ENCODE measurements at places on chromosomes 4 and X. TPM values are rescaled to one million over a fixed set of nuclear protein-coding genes. Genes with fewer than 3 reads are reported as not detected.
A peak's percentile ranks its signal among the peaks of the same experiment; 100 is the strongest.

DNA sequence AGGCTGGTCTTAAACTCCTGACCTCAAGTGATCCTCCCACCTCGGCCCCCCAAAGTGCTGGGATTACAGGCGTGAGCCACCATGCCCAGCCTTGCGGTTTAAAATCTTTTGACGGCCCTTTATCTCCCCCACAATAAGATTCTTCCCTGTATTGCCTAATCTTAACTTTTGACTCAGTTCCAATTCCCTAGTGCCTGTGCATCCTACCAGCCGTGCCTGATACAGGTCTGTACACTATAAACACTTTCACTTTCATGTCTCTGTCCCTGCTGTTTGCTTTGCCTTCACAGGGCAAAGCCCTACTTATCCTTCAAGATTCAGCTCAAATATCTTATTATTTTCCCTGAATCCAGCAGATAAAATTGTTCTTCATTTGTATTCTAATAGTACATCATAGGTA is 74.6 kb downstream of the WDR44 start:
- no peak overlapping the region for H3K4me3 ChIP-seq
- no peaks in the 10 kb centered on the region for H3K4me1 ChIP-seq
- H3K27ac ChIP-seq: no peak overlapping the region
- peaks cover 6% of the 10 kb centered on the region for H3K36me3 ChIP-seq

- H3K27ac ChIP-seq: no peak overlapping the region
- no peaks in the 10 kb centered on the region for H3K27me3 ChIP-seq
- no peaks in the 10 kb centered on the region for H3K36me3 ChIP-seq
- H3K4me3 ChIP-seq: no peak overlapping the region
- H3K4me1 ChIP-seq: no peaks in the 10 kb centered on the region
Measured at GRCh38 chrX:132819711-132820264, 138.6 kb downstream of the HS6ST2 start.

DNA sequence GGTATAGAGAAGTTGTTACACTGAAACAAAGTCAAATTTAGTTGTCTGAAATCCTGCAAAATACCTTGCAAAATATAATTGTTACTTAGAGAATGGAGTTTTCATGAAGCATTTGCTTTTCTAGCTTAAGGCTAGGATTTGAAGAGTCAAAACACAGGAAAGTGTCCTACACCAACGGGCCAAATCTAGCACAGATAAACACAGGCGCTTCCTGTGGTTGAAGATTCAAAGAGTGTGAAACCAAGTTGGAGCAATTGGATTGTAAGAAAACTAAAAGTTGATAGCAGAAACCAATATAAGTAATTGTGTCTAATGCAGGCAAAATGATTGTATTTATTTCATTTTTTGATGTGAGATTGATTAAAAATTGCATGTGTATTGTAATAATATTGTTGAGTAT is 2002.5 kb upstream of the TENM3 start:
- H3K27ac ChIP-seq: no peak overlapping the region
- no peaks in the 10 kb centered on the region for H3K36me3 ChIP-seq
- H3K4me1 ChIP-seq: no peaks in the 10 kb centered on the region

DNA sequence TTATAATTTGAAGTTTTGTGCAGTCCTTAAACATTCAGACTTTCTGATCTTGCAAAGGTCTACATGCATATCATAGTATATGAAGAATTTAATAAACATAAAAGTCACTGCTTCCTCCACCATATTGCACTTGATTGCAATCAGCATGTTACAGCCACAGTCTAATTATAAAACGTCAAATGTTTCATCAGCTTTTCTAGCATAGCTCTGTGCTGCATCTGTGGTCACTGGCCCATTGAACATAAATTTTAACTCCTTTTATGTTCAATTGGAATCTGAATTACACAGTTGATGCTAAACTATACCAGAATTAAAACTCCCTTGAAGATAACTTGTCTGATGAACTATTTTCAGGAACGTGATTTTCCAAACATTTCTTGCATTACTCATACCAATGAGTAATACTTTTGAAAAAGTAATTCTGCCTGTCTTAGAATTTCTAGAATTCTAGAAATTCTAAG is 329.1 kb downstream of the GALNTL6 start:
- DNase-seq: no peak
- no peaks in the 10 kb centered on the region for H3K36me3 ChIP-seq
- no peaks in the 10 kb centered on the region for H3K27me3 ChIP-seq
- no peaks in the 10 kb centered on the region for H3K4me1 ChIP-seq
- H3K27ac ChIP-seq: no peak overlapping the region

DNA sequence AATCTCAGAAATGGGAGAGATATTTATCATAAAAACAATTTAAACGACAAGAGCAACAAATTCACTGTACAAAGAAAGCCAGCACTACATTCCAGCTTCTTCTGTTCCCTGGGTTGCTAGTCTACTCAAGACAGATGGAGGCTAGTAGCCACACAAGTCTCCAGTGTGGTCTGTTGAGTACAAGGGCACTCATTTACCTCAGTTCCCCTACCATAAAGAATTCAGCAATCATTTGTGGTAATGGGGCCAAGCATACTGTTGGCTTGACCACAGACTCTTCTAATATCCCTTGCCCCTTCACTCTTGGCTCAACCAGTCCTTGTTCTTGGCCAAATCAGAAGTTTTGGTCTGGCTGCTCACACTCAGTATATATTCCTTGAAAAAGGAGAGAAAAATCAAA is 212.3 kb downstream of the COX18 start:
- DNase-seq: no peak
- H3K27ac ChIP-seq: no peak overlapping the region
- H3K36me3 ChIP-seq: no peaks in the 10 kb centered on the region
- H3K4me1 ChIP-seq: no peaks in the 10 kb centered on the region
- no peak overlapping the region for H3K4me3 ChIP-seq

DNA sequence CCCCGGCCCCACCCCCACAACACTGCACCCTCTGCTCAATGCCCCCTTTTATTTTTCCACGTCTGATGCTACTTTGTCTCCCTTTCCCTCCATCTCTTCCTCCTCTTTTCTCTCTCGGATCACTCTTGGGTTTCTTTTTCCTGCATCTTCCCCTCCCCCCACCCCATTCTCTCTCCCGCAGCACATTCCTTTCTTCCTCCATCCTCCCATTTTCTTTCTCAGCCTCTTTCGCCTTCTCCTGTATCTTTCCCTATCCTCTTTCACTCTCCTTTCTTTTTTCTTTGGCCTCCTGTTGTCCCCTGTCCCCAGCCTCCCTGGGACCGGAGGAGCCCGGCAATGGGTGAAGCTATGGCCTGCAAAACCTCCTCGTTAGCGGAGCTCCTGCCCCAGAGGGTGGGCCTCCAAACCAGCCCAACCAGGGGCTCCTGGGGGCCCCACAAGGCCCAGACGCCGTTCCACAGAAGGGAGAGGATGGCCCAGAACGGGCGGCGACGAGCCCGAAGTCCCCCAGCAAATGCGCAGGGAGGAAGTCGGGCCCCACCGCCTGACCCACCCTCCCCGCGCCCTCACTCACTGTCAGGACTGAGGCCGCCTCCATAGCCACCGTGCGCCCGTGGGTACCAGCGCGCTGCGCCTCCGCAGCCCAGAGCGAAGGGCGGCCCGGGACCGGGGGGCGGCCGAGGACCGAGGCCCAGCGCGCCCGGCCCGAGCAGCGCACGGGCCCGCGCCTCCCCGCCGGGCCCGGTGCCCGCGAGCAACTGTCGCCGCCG is 807 bp downstream of the HMX1 start:
- no peak for DNase-seq
- no peak overlapping the region for H3K4me3 ChIP-seq
- no peak overlapping the region for H3K27ac ChIP-seq
- H3K4me1 ChIP-seq: no peaks in the 10 kb centered on the region

DNA sequence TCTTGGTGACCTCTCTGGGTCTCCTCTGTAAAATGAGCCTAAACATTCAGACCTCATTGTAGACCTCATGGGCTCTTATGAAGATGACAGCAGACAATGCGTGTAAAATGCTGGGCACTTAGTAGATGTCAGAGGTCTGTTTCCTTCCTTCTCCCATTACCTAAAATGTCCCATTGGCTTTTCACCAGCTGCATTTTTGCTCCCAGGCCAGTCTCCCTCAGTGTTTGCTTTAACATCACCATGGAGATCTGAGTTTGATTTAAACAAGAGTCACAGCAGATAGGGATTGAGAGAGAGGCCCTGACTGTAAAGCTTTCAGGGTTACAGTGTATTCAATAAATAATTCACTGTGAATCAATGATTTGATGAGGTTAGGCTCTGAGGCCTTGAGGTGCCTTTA is 24.3 kb downstream of the PSAPL1 start:
- no peak overlapping the region for H3K4me3 ChIP-seq
- no peak overlapping the region for H3K27ac ChIP-seq
- no peaks in the 10 kb centered on the region for H3K36me3 ChIP-seq
- DNase-seq: no peak
- H3K4me1 ChIP-seq: no peaks in the 10 kb centered on the region
- H3K27me3 ChIP-seq: no peaks in the 10 kb centered on the region

DNA sequence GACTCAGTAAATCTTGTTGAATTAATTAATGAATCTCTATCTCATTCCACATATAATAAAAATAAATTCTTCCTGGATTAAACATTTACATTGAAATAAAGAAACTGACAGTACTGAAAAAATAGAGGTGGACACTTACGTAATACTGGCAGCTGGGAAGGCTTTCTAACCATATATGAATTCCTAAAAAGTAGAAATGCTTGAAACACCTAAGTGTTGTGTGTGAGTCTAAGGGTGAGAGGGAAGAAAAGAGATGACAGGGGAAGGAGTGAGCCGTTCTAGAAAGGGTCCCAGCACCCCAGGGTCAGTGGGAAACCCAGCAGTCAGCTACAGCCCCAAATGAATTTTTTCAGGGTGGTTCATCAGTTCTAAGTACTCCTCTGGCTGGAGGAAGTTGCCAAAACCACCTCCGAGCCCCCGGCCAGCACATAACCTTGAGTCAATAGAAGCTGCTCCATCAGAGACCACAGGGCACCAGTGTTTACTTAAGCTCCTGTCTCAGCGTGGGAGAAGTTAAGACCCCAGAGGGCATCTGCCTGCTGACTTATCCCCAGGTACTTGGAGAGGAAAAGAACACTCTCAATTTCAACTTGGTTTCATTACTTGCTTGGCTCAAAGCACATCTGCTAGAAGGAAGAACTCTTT is 18.3 kb downstream of the GAB3 start:
- peaks cover 20% of the 10 kb centered on the region for H3K4me1 ChIP-seq
- H3K27me3 ChIP-seq: no peaks in the 10 kb centered on the region
- no peak for DNase-seq
- H3K36me3 ChIP-seq: no peaks in the 10 kb centered on the region
- H3K4me3 ChIP-seq: no peak overlapping the region

DNA sequence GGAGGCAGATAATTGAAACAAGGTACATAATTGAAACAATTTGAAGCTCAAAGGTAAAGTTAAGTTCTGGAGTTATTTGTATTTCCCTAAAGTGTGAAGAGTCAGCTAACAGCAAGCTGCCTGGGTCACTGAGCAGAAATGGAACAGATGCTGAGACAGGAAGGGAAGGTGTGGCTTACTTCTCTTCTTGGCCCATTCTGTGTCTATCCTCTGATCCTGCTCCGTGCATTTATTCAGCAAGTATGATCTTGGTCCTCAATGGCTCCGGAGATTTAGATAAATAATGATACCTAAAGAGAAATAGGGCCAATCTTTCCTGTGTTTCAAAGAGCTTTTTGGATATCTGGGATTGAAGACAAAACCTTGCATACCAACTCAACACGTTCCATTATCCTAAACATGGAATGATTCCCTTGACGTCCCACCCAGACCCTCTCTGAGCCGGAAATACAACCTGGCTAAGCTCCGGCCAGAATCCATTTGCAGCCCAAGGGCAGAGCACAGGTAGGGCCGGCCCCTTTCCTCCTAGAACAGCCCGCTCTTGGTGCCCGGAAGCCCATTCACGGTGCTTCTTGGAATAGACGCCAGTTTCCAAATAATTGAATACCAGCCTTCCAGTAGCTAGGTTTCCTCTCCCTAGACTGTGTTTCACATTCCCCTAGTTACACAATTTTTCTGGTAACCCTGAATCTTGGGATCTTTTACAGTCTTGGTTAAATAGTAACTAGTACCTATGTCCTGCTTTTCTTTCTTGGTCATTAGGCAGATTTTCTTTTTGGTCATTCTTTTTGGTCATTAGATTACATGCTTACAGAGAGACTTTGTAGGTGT is 211.0 kb downstream of the NWD2 start:
- H3K4me1 ChIP-seq: peaks cover 7% of the 10 kb centered on the region
- DNase-seq: no peak
- no peak overlapping the region for H3K4me3 ChIP-seq

DNA sequence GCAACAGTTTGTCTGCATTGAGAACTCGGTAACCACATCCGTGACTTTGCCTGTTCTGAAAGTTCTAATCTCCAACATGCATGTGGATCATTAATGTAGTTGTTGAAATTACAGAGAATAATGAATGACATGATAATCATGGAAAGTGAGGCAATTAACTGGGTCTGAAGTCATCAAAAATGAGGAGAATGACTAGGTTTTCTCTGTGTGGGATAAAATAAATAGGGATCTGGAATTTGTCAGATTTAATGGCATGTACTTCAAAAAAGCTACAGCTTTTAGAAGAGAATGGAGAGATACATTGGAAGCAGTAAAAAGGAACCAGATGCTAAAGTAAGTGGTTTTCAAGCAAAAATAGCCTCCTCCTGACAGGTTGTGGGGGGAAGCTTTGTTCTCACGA is 59.3 kb downstream of the AFM start:
- H3K4me1 ChIP-seq: no peaks in the 10 kb centered on the region
- H3K4me3 ChIP-seq: no peak overlapping the region
- DNase-seq: no peak
- H3K36me3 ChIP-seq: no peaks in the 10 kb centered on the region
- no peaks in the 10 kb centered on the region for H3K27me3 ChIP-seq

- no peaks in the 10 kb centered on the region for H3K4me1 ChIP-seq
- DNase-seq: peak; percentile 66
- H3K36me3 ChIP-seq: peaks cover 10% of the 10 kb centered on the region
Measured at GRCh38 chr4:88033309-88033708, 25.9 kb downstream of the PKD2 start.

DNA sequence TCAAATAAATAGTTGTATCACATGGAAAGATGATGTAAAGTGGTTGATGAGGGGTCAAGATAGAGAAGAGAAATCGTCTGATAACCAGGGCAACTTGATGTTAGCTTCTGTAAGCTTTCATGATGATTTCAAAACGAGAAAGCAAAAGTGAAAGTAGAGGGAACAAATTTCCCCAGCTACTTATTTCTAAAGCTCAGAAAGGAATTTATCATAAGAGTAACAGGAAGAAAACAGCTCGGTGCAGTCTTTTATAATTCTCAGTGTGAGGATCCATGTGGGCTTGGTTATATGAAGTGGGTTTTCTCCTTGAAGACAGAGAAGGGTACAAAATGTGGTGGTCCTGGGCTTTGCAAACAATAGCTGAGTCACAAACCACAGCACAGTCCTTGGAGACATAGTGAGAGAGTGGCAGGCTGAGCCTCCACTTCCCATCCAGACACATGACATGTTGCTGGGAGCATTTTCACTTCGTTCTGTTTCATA is 32.1 kb upstream of the GLRA2 start:
- H3K27ac ChIP-seq: no peak overlapping the region
- H3K4me1 ChIP-seq: no peaks in the 10 kb centered on the region
- H3K36me3 ChIP-seq: no peaks in the 10 kb centered on the region
- H3K27me3 ChIP-seq: no peaks in the 10 kb centered on the region
- DNase-seq: peak; percentile 5

GRCh38 chrX:111515298-111515697 is 3.9 kb downstream of the SERTM2 start:
- no peak overlapping the region for H3K4me3 ChIP-seq
- no peaks in the 10 kb centered on the region for H3K4me1 ChIP-seq
- no peak for DNase-seq
- H3K27me3 ChIP-seq: no peaks in the 10 kb centered on the region

Gene C4orf51
- total RNA-seq: not detected

Gene GNRHR
- total RNA-seq: not detected

Gene NLGN4X
- total RNA-seq: not detected

Gene FAM13A
- 38.4 TPM for total RNA-seq

Gene CT45A9
- not detected for total RNA-seq

Gene MAGEC2
- not detected for total RNA-seq

Gene RHOXF2B
- not detected for total RNA-seq

Gene SFRP2
- not detected for total RNA-seq

Gene GDPD2
- not detected for total RNA-seq
